ENCODE measurements at places on chromosomes 4 and X. TPM values are rescaled to one million over a fixed set of nuclear protein-coding genes. Genes with fewer than 3 reads are reported as not detected.

TLL1 gene
- total RNA-seq, result 37.7 TPM

DNA sequence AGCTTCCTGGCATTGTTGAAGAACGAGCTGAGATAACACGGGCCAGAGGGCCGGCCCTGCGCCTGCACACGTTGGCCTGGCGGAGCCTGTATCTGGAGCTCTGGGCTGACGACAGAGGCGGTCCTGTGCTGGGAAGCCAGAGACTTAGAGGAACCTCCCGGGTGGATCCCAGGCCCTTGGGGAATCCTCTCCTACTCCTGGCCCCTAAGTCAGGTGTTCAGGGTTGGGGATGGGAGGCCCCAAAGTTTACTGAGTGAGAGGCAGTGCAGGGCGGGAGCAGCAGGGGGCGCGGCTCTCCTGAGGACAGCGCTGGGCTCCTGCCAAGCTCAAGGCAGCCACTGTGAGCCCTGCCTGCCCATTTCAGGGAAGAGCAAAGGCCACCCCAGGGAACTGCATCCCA, 2.5 kb upstream of the HTRA3 start:
- peak; percentile 82 for DNase-seq

- no peak for DNase-seq
Measured at GRCh38 chr4:153645183-153645582, 38.9 kb upstream of the TLR2 start.

DNA sequence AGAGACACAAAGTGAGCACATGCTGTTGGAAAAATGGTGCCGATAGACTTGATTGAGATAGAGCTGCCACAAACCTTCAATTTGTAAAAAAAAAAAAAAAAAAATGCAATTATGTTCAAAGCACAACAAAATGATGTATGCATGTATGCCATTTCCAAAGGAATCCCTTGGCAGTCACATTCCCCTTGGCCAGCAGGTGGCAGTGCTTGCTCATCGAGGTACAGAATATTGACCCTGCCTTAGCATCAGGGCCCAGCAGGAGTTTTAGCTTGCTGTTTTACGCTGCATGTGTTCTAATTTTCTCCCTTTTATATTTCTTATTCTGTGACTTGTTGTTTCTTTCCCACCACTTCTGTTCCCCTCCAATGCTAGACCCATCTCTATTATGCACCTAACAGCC, 34.5 kb upstream of the CYBB start:
- DNase-seq, result peak; percentile 76

TENM3 gene
- total RNA-seq, result 21.4 TPM

DNA sequence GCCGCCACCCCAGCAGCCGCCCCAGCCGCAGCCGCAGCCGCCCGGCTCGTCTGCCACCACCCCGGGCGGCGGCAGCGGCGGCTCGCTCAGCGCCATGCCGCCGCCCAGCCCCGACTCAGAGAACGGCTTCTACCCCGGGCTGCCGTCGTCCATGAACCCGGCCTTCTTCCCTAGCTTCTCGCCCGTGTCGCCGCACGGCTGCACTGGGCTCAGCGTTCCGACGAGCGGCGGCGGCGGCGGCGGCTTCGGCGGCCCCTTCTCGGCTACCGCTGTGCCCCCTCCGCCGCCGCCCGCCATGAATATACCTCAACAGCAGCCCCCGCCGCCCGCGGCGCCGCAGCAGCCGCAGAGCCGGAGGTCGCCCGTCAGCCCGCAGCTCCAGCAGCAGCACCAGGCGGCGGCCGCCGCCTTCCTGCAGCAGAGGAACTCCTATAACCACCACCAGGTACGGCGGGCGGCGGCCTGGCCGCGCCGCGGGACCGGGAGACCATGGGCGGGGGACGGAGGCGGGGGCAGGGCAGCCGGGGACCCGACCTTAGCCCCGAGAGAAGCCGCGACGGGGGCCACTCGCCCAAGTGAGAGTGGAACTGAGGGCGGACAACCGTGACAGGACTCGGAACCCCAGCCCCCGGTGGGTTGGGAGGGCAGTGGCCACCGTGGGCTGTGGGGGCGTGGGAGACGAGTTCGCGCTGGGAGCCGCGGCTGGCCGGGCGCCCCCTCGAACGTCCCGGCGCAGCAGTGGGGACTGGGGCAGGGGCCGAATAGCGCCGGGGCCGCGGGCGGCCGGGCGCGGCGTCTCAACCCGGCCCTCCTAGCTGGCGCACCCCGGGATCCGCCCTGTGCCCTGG, 1.8 kb downstream of the CPEB2 start:
- DNase-seq, result peak; percentile 40

USP17L10 gene
- total RNA-seq, result not detected

GRCh38 chr4:34534916-34535315, 1709.4 kb downstream of the ARAP2 start:
- DNase-seq, result no peak

HAND2 gene
- not detected for total RNA-seq

GRCh38 chr4:42331914-42332368, 65.3 kb upstream of the SHISA3 start:
- DNase-seq, result peak; percentile 94

USP26 gene
- total RNA-seq, result not detected

APLN gene
- total RNA-seq, result 9.3 TPM

- no peak for DNase-seq
Measured at GRCh38 chrX:101171883-101172400, 47.6 kb upstream of the DRP2 start.

PNMA6A gene
- 1.1 TPM for total RNA-seq

DACH2 gene
- total RNA-seq, result not detected

GRCh38 chrX:143635915-143636314, at the start of gene SLITRK4:
TSS of gene SLITRK4 (minus strand) at chrX:143636101. CDS start at chrX:143631108, 4,993 bp downstream.
- DNase-seq, result no peak
